CD4-positive, alpha-beta T cell treated with Interleukin-2 at 100 ng/mL for 4 hours (primary cell): ENCODE measurements at places on chromosomes 7 and 10.

DNA sequence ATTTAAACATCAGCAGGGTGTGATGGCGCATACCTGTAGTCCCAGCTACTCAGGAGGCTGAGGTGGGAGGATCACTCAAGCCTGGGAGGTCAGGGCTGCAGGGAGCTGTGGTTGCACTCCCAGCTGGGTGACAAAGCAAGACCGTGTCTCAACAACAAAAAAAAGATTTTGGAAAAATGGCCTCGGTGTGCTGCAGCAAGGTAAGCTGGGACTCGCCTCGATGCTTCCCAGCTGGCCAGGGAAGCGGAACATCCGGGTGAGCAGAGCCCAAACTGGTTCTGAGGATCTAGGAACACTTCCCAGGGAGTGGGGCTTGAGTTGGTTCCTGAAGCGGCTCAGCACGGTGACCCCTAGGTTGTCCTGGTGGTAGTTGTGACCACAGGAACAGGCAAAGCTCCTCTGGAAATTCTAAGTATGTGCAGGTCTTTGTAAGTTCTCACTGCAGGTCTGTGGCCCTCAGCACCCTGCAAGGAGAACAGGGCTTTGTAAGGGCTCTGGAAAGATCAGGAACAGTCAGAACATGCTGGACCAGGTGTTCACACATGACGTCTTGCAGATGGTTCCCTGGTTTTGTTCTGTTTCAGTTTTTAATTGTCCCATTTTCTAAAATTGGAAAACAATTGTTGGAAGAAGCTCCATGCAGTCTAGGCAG lies 38.6 kb upstream of the ZMIZ2 start:
- no peak for DNase-seq

DNA sequence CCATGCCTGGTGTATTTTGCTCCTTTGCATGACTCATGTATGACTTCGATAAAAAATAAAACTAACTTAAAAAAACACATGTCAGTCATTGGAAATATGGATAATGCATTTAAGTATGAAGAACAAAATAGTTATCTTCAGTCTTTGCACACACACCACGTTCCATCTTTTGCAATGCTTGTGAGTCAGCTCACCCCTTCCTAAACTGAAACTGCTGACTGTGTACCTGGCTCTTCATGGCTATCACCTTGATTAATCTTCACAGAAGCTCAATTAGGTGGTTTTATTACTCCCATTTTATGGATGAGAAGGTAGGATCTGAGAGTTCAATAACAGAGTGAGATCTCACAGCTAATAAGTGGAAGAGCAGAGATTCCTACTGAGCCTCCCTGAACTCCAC lies 79.5 kb downstream of the CARD11 start:
- no peak for DNase-seq

- no peak for DNase-seq
Measured at GRCh38 chr10:123835575-123835974, 56.0 kb downstream of the CPXM2 start.

DNA sequence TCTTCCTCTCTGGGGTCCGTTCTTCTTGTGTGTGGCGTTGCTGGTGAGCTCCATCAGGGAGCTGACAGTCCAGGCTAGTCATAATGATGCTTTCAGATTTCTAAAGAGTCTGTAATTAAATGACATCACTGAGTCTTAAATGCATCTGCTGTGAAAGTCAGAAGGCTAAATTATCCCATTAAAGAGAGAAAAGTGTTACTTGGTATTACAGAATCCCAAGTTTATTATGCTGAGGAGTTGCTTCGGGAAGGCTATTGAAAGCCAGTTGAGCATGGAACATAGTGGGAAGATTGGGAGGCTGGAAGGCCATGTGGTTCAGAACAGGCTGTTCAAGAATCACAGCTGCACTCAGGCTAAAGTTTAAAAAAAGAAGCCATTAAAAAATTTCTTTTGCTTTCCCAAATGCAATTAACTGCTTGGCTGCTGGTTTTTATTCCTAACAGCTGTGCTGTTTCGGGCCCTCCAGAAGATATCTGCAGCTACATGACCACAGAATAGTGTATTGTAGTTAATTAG lies 342.6 kb upstream of the LRGUK start:
- no peak for DNase-seq

DNA sequence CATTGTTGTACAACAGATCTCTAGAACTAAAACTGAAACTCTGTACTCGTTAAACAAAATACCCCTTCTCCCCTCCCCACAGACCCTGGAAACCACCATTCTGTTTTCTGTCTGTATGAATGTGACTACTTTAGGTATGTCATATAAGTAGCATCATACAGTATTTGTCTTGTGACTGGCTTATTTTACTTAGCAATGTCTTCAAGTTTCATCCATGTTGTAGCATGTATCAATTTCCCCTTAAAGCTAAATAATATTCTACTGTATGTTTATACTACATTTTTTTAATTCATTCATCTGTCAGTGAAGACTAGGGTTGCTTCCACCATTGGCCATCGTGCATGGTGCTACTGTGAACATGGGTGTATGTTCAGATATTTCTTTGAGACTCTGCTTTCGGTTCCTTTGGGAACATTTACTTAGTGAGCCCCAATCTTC lies 71.2 kb upstream of the RPA3 start:
- DNase-seq = no peak

- DNase-seq = no peak
Measured at GRCh38 chr10:130230036-130230435, 93.8 kb downstream of the GLRX3 start.
